D341Med (cell line): ENCODE measurements at places on chromosomes 12 and 14.

- no peak for DNase-seq
These were observed 56.6 kb upstream of the SLC6A15 start for GRCh38 chr12:84969226-84969625.

GRCh38 chr12:12278899-12279298 lies 12.1 kb upstream of the LRP6 start:
- DNase-seq: no peak

GRCh38 chr14:74765721-74766120 lies 2.6 kb downstream of the YLPM1 start:
- no peak for DNase-seq

DNA sequence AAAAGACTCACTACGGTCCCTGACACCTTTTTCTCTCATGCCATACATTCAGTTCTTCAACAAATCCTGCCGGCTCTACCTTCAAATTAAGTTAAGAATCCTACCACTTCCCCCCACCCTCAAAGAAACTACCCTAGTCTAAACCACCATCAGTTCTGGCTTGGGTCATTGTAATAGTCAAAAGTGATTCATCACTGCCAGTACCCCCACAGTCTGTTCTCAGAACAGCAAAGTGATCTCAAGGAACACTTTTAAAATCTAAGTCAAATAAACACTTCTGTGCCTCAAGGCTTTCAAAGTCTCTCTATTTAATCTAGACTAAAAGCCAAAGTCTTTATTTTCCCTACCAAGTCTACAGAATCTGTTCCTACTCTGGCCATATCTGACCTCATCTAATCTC lies 12.0 kb upstream of the FAM234B start:
- no peak for DNase-seq

GRCh38 chr14:50797250-50798047 lies 33.5 kb downstream of the NIN start:
- no peak for DNase-seq

GRCh38 chr14:25108959-25109358 lies 59.0 kb upstream of the STXBP6 start:
- no peak for DNase-seq

DNA sequence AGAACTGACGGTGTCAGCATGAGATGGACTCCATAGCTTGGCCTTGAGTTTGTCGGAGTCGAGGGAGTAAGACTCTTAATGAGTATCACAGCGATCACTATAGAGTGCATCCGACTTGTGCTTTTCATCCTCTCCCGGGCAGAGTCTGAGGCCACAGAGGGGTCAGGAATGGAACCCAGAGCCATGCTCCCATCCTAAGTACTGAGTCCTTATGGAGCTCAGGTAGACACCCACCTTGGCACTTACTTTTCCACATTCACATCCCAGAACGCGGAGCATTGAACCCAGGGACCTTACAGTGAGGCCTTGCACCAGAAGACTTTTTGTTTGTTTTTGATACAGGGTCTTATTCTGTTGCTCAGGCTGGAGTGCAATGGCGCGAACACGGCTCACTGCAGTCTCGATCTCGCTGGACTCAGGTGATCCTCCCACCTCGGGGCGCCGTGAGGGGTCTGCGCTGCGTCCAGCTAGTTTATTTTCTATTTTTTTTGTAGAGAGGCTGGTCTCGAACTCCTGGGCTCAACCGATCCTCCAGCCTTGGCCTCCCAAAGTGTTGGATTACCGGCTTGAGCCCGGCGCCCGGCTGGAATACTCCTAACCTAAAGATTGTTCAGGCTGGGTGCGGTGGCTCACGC lies 719 bp upstream of the SRSF9 start:
- DNase-seq: no peak

DNA sequence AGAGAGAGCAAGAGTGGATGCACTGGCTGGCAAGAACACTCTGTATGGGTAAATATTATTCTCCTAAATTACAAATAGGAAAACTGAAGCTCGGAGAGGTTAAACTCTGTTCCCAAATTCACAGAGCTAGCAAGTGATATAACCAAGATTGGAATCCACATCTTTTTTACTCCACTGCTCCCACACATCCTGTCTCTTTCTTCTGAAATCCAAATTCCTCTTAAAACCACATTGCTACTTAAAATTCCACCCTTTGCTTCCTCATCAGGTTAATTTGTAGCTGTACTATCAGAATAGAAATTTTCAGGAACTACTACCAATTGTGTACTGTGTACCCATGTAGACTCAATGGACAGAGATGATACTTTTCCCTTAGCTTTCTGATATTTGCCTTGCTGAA lies 74.4 kb downstream of the ARMH4 start:
- no peak for DNase-seq
